ENCODE measurements at places on chromosomes 1 and 21.

GRCh38 chr1:234980645-234981396 lies 147.8 kb downstream of the TOMM20 start:
- DNase-seq: peak; percentile 94

- DNase-seq: peak; percentile 12
Measured at GRCh38 chr1:20883766-20884165, 96.7 kb upstream of the HP1BP3 start.

GRCh38 chr1:64043288-64043687 lies 160.1 kb upstream of the UBE2U start:
- DNase-seq: no peak

DNA sequence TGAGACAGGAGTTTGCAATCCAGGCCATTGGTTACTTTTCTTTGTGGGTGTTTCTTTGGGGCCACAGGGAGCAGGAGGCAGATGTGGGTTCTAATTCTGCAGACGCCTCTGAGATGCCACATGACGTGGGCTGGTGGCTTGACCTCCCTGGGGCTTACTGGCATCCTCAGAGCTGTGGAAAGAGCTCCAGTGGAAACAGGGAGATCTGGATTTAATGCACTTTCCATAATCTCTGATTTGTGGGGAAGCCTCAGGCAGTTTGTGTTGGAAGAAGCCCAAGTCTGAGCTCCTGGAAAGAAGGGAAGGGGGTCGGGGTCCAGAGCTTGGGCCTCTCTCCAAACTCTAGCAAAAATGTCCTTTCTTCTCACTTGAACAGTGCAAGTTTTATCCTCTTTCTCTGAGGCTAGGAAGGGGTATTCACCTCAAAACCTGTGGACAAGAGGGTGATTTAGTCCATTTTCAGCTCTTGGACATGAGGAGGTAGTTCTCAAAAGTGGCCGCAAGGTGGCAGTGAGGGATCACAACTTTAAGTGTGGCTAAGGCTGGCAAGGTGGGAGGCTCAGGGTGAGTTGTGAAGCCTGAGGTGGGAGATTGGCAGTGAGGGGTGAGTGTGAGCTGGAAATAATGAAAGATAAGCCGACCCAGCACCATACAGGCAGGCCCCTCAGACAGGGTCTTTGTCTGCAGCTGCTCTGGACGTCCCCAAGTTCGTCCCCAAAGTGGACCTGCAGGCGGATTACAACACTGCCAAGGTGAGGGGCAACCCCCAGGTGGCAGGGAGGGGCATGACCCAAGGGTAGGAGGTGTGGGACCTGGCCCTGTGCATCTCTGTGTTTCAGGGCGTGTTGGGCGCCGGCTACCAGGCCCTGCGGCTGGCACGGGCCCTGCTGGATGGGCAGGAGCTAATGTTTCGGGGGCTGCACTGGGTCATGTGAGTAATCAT lies 9.2 kb downstream of the IKBKE start:
- DNase-seq: peak; percentile 55

DNA sequence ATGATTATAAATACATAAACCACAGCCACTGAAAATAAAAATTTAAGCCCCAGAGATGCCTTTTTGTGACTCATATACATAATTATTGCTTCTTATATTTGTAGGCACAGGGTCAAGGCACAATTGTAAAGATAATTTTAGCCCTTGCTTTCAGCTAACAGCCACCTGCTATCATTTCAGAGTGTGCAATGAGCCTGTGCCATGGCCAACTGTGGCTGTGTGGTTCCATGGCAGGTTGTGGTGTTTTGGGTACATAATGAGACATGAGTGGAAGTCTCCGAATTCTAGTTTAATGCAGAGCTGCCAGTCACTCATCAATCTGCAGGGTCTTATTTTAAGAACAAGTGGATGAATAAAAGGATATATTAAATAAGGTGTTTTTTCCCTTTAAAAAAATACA lies 346.9 kb upstream of the SNX7 start:
- DNase-seq: no peak

GRCh38 chr1:221363039-221363438 lies 378.9 kb downstream of the DUSP10 start:
- DNase-seq: no peak

- DNase-seq: peak; percentile 83
Measured at GRCh38 chr1:10031461-10031860, 1.3 kb upstream of the UBE4B start.

- no peak for DNase-seq
Measured at GRCh38 chr1:33257772-33258712, 1.8 kb downstream of the ZNF362 start.

Measured in HFFc6 (cell line).